ENCODE measurements at places on chromosomes 2 and 18.

- DNase-seq: no peak
These were observed 24.5 kb downstream of the NFATC1 start for GRCh38 chr18:79420033-79420745.

DNA sequence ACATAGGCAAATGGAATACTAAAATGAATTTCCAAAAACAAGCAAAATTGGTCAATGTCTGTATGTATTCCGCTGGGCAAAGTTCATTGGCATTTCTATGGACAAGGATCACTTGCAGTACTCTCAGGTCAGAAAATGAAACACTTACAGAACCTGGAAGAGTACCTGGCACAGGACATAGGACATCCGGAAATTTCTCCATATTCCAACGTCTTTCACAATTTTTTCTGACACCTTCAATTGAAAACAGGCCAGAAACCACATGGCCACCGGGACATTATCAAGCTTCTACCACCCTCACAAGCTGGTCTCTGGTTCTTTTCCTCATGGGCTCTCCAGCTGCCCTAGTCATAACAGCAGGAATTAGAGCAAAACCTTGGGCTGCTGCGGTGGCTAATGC, 96.9 kb upstream of the MSH6 start:
- no peak for DNase-seq

GRCh38 chr2:165112789-165113188, 91.1 kb downstream of the SCN3A start:
- DNase-seq: no peak

GRCh38 chr2:141586985-141587384, 543.8 kb downstream of the LRP1B start:
- no peak for DNase-seq

DNA sequence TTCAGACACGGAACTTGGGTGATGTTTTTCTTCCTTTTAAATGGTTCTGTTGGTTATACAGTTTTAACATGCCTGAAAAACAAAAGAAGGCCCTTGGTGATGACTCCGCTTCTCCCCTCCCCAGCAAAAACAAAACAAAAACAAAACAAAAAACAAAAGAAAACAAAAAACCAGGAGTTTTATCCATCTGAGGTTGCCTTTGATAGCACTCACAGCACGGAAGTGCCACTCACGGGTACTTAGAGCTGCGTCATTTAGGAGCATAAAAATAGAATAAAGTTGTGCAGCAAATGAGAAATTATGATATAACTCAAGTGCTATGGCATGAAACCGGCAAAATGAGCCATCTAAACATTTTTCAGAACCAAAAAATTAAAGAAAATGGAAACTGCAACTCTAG, 57.7 kb downstream of the ZEB2 start:
- DNase-seq: no peak

DNA sequence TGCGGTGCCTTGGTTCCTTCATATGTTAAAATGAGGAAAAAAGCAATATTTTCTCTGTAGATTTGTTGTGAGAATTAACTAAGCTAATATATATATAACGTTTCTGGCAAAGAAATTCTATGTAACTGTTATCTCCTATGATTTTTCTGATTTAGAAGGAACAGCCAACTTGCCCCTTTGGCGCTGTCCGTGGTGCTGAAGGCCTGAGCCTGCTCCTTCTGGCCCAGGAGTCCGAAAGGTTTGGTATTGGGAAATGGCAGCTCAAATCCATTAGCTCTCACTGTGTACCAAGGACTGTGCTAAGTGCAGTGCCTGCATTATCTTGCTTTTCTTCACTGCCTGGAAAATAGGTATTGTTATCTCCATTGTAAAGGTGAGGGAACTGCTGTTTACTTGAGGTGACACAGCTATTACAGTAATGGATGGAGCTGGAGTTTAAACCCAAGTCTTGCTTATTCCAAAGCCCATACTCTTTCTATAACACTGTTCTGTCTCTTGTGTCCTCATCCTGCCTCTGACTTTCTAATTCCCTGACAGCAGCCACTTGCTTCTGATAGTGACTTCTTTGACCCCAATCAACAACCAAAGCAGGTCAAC, 52.2 kb downstream of the C1QL2 start:
- DNase-seq: no peak

DNA sequence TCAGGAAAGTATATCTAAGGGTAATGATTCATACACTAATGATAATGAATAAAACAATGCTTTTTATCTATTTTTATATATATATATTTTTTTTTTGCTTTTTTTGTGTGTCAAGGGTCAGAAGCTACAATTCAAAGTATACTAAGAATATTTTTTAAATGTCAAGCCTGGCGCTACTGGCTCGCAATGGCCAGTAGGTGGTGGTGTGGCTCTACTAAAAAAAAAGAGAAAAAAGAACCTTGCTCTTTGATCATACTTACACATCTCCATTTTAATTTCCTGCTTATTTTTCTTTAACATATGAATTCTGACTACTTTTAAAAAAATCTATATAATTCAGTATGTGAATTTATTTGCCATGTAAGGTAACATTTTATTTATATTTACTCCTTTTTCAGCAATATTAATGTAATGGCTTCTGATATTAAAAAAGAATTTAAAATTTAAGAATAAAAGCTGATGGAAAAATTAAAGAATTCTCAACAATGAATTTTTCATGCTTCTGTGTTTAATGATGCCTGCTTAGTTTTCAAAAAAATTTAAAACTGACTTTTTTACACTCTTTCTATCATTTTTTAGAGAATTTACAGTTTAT, 232.9 kb downstream of the GULP1 start:
- DNase-seq: peak; percentile 38

- DNase-seq: no peak
These were observed 270.7 kb downstream of the PIEZO2 start for GRCh38 chr18:10878703-10879102.

GRCh38 chr2:119028327-119029174, 86.6 kb downstream of the MARCO start:
- peak; percentile 24 for DNase-seq

DNA sequence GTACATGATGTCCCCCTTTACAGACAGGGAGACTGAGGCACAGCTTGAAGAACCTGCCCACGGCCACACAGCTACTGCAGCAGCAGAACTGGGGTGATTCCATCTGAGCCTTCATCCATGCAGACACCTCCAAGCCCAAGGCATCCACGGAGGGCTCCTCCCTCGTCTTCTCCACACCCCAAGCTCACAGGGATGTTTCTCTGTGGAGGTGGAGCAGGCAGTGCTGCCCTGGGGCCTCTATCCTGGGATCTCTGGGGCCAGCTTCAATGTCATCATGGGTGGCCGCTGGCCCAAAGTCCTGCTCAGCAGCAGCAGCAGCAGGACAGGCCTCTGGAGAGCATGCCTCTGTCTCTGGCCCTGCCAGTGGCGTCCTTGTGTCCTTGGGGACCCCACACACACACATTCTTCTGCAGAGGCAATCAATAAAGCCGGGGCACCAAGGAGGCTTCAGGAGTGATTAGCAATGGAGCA, 31.2 kb downstream of the ADI1 start:
- no peak for DNase-seq

DNA sequence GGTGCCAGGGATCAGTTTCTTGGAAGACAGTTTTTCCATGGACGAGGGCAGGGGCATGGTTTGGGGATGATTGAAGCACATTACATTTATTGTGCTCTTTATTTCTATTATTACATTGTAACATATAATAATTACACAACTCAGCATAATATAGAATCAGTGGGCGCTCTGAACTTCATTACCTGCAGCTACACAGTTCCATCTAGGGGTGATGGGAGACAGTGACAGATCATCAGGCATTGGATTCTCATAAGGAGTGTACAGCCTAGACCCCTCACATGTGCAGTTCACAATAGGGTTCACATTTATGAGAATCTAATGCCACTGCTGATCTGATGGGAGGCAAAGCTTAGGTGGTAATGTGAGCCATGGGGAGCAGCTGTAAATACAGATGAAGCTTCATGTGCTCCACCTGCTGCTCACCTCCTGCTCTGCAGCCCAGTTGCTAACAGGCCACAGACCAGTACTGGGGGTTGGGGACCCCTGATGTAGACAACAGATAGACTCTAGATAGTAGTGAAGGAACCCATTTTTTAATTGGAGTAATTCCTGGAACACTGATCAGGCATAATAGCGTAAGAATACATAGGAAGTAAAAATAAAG, 41.5 kb upstream of the MC4R start:
- DNase-seq: no peak

- DNase-seq: no peak
These were observed 15.0 kb upstream of the GPR17 start for GRCh38 chr2:127630864-127631540.

- no peak for DNase-seq
These were observed 81.7 kb upstream of the FAM98A start for GRCh38 chr2:33680644-33681363.

DNA sequence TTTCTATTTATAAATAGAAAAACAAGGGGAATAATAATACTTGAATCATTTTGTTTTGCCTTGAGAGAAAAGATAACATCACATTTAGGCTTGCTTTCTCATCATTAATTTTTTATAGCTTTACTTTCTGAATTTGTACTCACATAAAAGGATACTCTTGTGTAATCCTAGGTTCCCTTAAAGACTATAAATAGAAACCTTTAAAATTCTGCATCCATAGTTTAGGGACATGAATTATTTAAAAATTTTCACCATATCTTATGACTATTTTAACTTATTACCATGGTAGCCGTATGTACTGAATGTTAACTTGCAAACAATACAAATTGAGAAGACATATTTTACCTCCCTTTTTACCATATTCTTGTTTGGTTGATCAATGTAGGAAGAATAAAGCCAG, 143.5 kb upstream of the CWC22 start:
- DNase-seq: no peak

GRCh38 chr2:72325592-72326422, 178.1 kb upstream of the CYP26B1 start:
- DNase-seq: peak; percentile 10

GRCh38 chr18:55124078-55124763, 165.0 kb upstream of the CCDC68 start:
- DNase-seq: no peak

- DNase-seq: no peak
These were observed 2119.6 kb upstream of the PIK3C3 start for GRCh38 chr18:39835303-39836030.

DNA sequence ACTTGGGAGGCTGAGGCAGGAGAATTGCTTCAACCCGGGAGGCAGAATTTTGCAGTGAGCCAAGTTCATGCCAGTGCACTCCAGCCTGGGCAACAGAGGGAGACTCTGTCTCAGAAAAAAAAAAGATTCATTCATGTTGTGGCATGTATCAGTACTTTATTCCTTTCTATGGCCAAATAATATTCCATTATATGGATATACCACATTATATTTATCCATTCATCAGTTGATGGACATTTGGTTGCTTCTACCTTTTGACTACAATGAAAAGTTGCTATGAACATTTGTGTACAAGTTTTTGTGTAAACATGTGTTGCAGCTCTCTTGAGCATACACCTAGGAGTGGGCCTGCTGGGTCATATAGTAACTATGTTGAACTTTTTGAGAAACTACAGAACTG, 9.2 kb upstream of the MAT2A start:
- no peak for DNase-seq

DNA sequence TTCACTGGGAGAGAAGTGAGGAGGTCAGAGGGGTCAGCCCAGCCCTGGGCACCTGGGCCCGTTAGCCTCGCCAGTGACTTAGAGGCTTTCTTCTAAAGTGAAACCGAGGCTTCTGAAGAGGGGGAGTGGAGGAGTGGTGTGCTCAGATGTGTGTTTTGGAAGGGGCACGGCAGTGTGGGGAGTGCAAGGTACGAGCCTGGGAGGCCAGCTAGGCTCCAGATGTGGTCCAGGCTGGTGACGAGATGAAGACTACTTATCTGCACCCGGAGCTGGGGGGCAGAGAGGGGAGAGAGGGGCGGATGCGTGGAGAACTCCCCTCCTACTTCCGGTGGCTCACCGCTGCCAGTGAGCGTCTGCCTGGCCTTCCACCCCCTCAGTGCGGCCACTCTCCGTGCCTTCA, 371.3 kb upstream of the HS6ST1 start:
- no peak for DNase-seq

- DNase-seq: no peak
These were observed 261.7 kb upstream of the TNP1 start for GRCh38 chr2:217121565-217121964.

DNA sequence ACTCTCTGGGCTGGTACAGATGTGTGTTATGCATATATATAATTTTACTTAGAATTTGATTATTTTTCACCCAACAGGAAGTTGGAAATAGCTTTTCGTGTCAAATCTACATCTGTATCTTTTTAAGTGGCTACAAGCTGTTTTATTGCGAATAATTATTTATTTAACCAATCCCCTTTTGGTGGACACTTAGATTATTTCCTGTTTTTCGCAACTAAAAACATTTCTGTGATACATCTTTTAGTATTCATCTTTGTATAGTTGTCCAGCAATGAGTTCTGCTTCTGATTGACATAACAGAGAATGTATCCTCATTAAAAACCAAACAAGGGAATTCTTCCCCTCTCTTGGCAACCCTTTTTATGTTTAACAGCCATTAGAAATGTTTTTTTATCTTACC, 16.6 kb downstream of the SEC11C start:
- DNase-seq: no peak

GRCh38 chr18:59228351-59228750, 8.4 kb downstream of the GRP start:
- DNase-seq: no peak

GRCh38 chr2:85148190-85148589, 15.0 kb downstream of the TCF7L1 start:
- DNase-seq: no peak

DNA sequence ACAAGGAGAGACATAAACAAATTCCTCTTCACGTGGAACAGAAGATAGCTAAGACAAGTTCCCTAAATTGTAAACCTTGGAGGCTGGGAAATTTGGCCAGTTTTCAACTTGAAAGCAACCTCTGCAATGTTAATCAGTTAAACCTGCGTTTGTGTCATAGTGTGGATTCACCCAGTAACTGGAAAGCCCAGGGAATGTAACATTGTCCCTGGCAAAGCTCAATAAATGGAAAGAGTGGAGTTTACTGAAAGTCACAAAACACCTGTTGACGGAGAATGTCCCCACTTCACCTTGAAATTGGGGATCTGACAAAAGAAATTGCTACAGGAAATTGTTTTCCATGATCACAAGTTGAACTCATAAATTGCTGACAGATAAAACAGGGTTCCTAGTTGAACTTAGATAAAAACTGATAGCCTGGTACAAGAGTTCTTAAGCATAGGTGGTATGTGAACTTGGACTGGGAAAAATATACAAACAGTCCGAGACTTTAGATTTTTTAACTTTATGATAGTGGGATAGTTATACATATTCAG, 15.0 kb upstream of the ME2 start:
- no peak for DNase-seq

GRCh38 chr2:30323499-30323898, 92.2 kb downstream of the LBH start:
- DNase-seq: no peak

DNA sequence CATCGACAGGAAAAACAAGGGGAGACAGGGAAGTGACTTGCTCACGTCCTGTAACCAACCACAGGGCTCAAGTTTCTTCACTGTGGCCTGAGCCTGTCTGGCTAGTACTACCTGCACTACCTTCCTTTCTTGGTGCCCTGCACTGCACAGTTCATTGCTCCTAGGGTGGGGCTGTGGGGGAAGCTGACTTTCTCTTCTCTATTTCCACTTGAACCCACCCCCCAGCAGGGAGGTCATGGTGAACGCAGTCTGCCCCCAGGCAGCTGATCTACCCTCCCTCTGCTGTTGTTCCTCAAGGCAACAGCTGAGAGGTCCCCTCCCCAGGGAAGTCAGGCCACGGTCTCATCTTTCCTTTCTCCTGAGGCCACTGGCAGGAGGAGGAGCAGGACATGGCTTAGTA, 532.1 kb downstream of the SOX11 start:
- no peak for DNase-seq
